ENCODE measurements at places on chromosomes 3 and 15.

GRCh38 chr3:67292356-67293121 is 294.4 kb downstream of the KBTBD8 start:
- no peak for DNase-seq

- no peak for DNase-seq
Observed at GRCh38 chr3:186456731-186457191, 87.4 kb downstream of the CRYGS start.

- DNase-seq: peak; percentile 53
Observed at GRCh38 chr3:31768479-31769125, 212.5 kb downstream of the OSBPL10 start.

GRCh38 chr3:157086060-157086750 is 73.7 kb downstream of the CCNL1 start:
- no peak for DNase-seq

GRCh38 chr3:187630404-187630803 is 39.8 kb downstream of the SST start:
- no peak for DNase-seq

GRCh38 chr15:69059557-69059943 is 45.1 kb downstream of the NOX5 start:
- DNase-seq: no peak

DNA sequence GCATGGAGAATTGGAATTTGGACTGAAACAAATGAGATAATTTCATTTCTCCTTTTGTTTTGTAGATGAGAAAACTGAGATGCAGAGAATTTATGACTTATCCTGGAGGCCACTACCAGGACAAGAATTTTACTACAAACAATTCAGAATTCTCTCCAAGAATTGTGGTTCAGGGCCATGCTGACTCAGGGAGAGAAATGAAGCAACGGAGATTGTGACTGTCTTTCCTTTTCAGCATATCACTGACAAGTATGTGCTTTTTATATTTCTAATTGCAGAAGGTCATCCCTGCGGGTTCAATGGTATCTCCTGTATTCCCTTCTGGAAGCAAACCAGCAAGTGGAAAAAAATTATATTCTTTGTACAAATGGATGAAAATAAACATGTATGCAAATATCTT is 170.8 kb upstream of the MITF start:
- no peak for DNase-seq

GRCh38 chr15:35139822-35140221 is 54.7 kb upstream of the NANOGP8 start:
- DNase-seq: no peak

All from NCI-H1092 treated with DMSO at 0.1 percent for 48 hours (cell line).